Right cardiac atrium (tissue), 5 donors: ENCODE measurements at places on chromosomes 11 and 22.
A peak's percentile ranks its signal among the peaks of the same experiment; 100 is the strongest.

- no peak for DNase-seq
These were observed 35.1 kb upstream of the PDGFD start for GRCh38 chr11:104199053-104199452.

- DNase-seq, result no peak
These were observed 63.6 kb upstream of the PITPNB start for GRCh38 chr22:27982630-27983180.

- DNase-seq, result no peak
These were observed 44.7 kb upstream of the MTMR2 start for GRCh38 chr11:95968585-95968984.

- DNase-seq, result peak; percentile 85
These were observed 53.8 kb downstream of the ST14 start for GRCh38 chr11:130213143-130213978.

DNA sequence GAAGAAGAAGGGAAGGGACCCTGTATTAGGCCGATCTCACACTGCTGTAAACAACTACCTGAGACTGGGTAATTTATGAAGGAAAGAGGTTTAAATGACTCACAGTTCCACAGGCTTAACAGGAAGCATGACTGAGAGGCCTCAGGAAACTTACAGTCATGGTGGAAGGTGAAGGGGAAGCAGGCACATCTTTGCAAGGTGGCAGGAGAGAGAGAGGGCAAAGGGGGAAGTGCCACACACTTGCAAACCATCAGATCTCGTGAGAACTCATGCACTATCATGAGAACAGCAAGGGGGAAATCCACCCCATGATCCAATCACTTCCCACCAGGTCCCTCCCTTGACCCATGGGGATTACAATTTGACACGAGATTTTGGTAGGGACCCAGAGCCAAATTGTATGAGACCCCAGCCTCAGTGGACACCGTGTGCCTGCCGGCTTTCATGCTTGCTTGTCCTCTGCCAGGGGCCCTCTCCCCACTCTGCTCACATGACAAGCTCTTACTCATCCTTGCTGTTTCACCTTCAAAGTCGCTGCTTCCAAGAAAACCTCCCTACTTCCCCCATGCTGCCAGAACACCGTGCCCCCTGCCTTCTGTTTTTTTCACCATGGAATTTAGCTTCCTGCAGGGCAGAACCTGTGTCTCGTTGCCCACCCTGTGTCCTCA is 23.3 kb upstream of the PPFIA1 start:
- DNase-seq, result no peak

- DNase-seq, result peak; percentile 59
These were observed 26.4 kb downstream of the KCTD17 start for GRCh38 chr22:37077802-37078448.

- peak; percentile 40 for DNase-seq
These were observed 44.2 kb upstream of the TTLL12 start for GRCh38 chr22:43230971-43231723.
